ENCODE measurements at places on chromosomes 6 and 20.

GRCh38 chr6:31614684-31615578 is at the start of gene AIF1:
AIF1 (plus strand) TSS chr6:31615234; CDS start chr6:31615330, 96 bp downstream.
- DNase-seq, result no peak

GRCh38 chr20:47032933-47033578 is 138.4 kb downstream of the EYA2 start:
- DNase-seq, result no peak

- no peak for DNase-seq
Observed at GRCh38 chr6:26064619-26065257, 22.5 kb upstream of the HFE start.

- no peak for DNase-seq
Observed at GRCh38 chr6:23591761-23592160, 534.3 kb upstream of the NRSN1 start.

DNA sequence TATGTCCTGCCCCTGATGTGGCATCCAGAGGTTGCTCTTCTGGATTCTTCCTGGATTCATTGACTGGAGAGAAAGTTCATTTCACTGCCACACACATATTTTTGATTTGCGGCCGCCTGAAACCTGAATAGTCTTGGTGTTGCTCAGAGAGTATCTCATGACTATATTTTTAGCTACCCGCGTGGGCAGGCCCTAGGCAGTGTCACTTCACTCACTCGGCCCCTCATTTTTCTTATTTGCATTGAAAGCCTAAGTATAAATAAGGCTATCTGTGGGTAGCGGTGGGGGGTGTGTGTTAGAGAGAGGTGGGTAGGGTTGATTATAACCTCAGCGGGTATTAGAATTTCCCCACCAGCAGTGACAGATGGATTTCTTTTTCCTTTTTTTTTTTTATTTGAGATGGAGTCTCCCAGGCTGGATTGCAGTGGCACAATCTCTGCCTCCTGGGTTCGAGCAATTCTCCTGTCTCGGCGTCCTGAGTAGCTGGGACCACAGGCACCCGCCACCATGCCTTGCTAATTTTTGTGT is 113.5 kb downstream of the JARID2 start:
- no peak for DNase-seq

- peak; percentile 40 for DNase-seq
Observed at GRCh38 chr6:35552285-35552917, 39.7 kb upstream of the TULP1 start.

DNA sequence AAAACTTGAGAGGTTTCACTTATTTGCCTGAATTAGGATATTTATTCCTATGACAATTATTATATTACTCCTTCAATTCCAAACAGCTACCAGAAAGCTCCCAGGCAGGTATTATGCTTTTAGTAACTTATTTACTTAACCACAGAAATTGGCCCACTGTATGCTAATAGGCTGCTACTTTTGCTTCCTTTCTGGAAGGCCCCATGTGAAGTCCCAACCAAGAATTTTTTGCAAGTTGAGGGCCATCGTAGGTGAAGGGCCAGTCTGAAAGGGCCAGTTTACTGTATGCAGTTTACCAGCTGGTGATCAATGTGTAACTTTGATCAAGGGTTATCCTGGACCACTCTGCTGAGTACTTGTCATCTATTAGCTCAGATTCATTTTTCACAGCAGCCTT is 45.0 kb downstream of the EDN1 start:
- no peak for DNase-seq

GRCh38 chr6:162377735-162378134 is 349.8 kb downstream of the PRKN start:
- DNase-seq, result no peak

DNA sequence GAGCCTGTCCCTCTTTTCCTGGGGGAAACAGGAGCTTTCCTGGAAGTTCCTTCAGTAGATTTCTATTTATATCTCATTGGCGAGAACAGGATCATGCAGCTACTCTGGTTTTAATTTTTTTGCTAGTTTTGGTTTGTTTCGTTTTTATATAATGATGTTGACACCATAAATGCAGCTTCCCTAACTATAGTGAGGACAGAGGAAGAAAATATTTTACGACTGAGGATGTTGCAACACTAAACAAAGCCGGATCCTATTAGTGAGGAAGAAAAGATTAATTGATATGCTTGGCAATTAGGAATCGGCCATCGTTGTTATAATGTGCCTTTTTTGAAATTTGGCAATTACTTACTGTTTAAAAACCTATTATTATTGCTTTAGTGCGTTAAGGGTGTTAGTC is 16.6 kb downstream of the KDM1B start:
- no peak for DNase-seq

DNA sequence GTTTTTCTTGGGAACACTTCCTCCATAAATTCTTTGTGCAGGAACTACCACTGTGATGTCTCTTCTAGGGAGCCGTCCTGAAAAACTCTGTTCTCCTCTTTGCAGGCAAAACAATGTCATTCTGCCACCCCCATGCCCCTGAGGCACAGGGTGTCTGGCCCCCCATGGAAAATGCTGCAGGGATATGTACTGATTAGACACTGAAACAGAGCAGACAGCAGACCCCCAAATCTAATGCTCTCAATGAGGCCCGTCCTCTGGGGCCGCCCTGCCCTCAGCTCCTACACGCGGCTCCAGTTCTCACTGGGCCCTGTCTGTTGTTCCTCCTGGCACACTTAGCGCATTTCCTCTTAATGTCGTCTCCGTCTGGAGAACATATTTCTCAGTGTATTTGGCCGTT is 97.5 kb downstream of the LAMP5 start:
- no peak for DNase-seq

- no peak for DNase-seq
Observed at GRCh38 chr6:53917464-53917842, 122.6 kb downstream of the LRRC1 start.

Measured in stimulated activated CD8-positive, alpha-beta memory T cell treated with anti-CD3 and anti-CD28 coated beads, Interleukin-7, amount 100 ng/mL, for 1 hour (primary cell).